CD4-positive, alpha-beta T cell treated with Interleukin-6 at 100 ng/mL for 8 hours (primary cell): ENCODE measurements at places on chromosomes 2 and 18.
A peak's percentile ranks its signal among the peaks of the same experiment; 100 is the strongest.

DNA sequence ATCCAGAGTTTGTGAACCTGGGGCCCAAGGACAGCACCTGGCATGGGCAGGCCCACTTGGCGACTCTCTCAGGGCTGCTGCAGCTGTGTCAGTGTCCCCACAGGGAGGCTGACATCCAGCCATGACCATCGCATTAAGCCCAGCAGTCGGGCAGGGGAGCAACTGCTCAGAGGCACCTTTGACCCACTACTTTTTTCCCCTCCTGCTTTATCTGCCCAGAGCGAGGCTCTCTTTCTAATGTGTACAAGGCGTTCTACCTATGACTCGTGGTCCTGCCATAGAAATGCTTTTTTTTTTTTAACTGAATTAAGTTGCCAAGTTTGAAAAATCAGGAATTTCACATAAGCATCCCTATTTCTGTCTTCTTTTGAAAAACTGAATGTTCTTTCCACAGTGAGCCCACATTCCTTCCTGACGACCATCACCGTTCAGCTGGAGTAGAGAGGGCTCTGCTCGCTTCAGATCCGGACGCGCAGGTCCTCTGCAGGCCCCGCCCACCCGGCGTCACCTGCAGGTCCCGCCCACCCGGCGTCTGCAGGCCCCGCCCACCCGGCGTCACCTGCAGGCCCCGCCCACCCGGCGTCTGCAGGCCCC is 403 bp upstream of the CLUL1 start:
- DNase-seq = peak; percentile 59

- no peak for DNase-seq
These were observed 916 bp upstream of the PDCD1 start for GRCh38 chr2:241859436-241860183.

- DNase-seq = no peak
These were observed 36.3 kb downstream of the MOGAT1 start for GRCh38 chr2:222707689-222708273.

DNA sequence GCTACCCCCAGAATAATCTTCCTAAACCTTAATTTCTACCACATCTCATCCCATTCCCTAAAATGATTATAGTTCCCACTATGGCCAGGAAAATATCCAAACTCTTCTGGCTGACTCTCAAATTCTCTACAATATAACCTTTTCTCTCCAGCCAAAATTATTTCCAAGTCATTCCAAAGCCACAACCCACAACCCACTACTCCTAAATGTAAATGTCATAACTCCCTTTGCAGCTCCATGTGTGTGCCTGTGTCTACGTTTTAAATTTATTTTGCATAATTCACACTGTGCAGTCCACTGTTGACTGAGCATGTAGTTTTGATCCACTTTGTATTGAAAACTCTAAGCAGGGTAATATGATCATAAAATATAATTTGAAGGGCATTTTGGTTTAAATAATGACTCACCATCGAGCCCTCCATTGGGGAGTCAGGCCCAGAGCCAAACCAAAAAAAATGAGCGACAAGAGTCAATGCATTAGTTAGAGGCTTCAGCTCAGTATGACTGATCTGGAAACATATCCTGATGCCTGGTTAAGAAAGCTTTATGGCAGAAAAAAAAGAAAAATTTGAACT is 171.0 kb downstream of the AFF3 start:
- DNase-seq = no peak

DNA sequence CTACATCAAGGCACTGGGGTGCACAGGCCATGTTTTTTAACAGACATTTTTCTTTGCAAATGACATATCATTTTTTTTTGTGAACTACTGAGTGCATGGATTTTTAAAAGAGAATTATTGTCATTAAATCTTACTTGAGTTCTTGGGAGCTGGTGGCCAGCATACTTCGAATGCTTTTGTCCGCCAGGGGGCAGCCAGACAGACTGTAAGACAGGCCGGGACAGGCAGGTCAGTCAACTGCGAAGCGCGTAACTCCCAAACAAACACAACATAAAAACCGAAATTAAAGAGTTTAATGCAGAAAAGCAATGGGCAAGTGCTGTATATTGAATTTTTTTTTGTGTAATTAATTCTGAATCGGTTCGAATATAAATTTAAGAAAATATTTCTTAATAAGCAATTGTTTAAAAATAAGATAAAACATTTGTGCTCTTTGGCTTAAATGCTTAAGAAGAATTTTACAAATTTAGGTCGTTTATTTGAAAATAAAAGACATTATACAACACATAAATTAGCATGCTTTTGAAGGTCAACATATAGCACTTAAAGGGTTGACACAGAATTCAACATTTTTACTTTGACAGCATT is 142.2 kb upstream of the PXDN start:
- DNase-seq = no peak

- DNase-seq = no peak
These were observed 161.5 kb upstream of the KCNJ3 start for GRCh38 chr2:154537024-154537423.

DNA sequence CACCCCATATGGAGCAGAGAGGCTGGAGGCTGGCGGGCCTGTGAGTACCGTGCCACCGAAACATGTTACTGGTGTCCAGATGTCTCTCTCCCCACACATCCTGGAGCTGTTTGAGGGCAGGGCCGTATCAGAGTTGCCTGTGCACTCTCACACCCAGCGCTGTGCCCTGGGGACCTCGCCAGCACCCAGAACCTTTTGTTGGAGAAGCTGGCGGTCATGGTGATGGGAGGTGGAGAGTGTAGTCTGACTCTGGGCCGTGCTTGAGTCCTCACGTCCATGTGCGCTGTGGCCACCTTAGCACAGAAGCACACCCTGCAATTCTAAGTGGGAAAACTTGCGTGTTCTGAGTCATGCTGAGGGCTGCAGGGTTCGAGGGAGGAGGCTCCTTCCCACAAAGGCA is 259.2 kb downstream of the NDUFA10 start:
- no peak for DNase-seq

GRCh38 chr2:1681323-1682180 is 62.8 kb downstream of the PXDN start:
- no peak for DNase-seq

GRCh38 chr18:57125627-57126026 is 21.3 kb upstream of the BOD1L2 start:
- no peak for DNase-seq
